ENCODE measurements at places on chromosomes 4 and X.

- DNase-seq = no peak
Measured at GRCh38 chr4:85478576-85478975, 3.6 kb downstream of the ARHGAP24 start.

GRCh38 chrX:87873347-87873941, 355.8 kb downstream of the KLHL4 start:
- DNase-seq = no peak

- no peak for DNase-seq
Measured at GRCh38 chr4:60223208-60223923, 976.8 kb upstream of the ADGRL3 start.

DNA sequence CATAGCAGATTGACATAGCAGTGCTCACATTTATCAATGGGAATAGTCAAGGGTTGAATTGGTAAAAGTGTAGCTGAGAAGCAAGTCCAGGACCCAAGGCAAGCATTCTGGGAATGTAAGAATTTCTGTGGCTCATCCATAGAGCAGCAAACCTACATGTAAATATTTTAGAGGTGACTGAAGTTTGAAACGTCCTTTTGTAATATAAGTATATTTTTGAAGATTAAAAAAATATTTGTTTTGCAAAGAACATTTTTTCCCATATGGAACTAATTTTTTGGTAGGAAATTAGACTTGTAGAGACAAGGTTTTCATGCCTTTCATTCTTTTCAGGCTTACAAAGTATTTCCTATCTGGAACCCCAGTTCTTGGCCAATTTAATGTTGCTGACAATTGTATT, 104.0 kb downstream of the TEX13A start:
- DNase-seq = no peak

DNA sequence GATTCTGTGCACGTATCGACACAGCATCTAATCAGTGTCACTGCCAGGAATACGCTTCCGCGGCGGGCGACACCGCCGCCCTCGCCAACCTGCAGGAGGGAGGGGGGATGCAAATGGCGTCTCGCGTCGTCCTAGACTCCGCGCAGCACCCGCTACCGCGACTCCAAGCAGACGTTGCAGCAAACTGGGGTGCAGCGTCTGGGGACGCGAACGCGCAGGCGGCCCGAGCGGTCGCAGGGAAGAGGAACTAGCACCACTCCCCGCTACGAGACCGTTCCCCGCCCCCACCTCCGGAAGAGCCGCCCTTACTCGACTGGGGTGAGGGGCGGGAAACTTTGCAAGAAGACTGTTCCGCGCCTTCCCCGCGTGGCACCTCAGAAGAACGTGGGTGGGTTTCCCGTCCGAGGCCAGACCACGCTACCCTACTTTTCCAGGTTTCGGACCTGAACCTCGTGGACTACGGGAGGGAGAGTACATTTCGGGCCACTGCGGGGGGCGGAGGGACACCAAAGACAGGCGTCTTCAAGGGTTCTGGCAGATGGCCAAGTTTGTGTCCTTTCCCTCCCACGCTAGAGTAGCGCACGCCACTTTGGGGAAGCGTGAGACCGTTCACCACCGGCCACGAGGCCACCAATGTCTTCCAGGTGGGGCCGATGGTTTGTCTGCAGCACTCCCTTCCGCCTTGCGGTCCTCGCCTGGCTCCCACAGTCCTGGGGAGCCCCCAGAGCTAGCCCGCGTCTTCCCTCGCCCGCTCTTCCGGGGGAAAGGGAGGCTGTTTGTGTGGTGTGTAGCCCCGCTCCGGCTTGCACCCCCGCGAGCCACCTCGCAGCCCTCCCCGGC, 78.0 kb upstream of the BCOR start:
- peak; percentile 86 for DNase-seq

GRCh38 chrX:23332101-23332887, 2.4 kb upstream of the PTCHD1 start:
- no peak for DNase-seq

DNA sequence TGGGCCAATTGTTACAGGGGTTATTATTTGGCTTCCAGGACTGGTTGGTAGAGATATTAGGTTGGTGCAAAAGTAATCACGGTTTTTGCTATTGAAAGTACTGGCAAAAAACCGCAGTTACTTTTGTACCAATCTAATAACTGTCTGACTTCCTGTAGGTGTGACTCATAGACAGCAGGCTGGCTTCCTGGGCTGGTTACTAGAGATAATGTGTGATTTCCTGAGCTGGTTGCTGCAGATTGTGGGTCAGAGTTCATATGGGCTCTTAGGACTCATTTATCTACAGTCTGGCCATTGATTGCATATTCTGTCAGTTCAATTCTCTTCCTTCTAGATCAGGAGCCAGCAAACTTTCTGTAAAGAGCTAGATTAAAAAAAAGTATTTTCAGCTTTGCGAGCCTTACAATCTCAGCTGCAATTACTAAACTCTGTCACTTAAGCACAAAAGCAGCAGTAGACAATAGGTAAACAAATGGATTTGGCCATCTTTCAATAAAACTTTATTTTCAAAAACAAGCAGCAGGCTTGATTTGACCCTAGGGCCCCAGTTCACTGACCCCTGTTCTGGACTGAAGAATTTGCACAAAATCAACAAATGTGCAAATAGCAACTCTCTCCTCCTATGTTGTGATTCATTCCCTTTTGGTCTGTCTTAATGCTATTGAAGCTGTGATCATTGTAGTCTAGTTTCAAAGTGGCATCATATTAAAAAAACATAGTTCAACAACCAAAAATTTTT, 50.8 kb upstream of the BOD1L1 start:
- DNase-seq = no peak

- no peak for DNase-seq
Measured at GRCh38 chr4:24840826-24841543, 45.6 kb downstream of the SOD3 start.

- no peak for DNase-seq
Measured at GRCh38 chr4:145530662-145531061, 49.0 kb downstream of the SMAD1 start.

DNA sequence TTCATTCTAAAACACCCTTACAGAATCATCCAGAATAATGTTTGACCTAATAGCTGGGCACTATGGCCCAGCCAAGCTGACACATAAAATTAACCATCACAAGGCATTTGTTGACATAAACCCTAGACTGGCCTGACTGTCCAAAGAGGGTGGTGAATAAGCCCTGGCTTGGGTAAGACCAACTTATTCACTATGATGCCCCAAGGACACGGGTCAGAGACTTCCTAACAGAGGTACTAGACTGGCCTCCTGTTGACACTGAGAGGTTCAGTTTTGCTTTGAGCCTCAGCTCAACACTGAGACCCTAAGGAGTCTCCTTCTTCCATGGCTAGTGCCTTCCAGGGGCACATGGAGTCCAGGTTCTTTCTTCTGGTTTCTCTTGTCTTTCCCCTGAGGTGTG, 21.3 kb downstream of the FGF2 start:
- no peak for DNase-seq

GRCh38 chrX:51420610-51421009, 75.8 kb downstream of the NUDT11 start:
- no peak for DNase-seq

GRCh38 chr4:158799013-158799770, 30.4 kb downstream of the FNIP2 start:
- no peak for DNase-seq

- DNase-seq = no peak
Measured at GRCh38 chr4:57154191-57154590, 44.0 kb upstream of the IGFBP7 start.

DNA sequence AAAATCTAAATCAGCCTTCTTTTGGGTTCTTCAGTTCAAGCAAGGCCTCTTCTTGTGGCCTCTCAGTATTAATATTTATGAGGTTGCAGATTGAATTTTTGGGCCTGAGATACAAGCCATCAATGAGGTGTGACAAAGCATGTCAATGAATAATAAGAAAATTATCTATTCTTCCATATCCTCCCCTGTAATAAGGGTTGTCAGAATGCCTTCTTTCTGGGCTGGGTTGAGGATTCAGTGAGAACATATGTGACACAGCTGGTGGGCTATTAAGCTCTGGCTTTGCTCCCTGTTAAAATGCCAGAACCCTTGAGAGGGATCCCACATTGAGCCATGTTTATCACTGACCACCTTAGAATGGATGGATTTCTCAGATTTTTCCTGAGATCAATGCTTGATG, 187.2 kb downstream of the AR start:
- DNase-seq = no peak

DNA sequence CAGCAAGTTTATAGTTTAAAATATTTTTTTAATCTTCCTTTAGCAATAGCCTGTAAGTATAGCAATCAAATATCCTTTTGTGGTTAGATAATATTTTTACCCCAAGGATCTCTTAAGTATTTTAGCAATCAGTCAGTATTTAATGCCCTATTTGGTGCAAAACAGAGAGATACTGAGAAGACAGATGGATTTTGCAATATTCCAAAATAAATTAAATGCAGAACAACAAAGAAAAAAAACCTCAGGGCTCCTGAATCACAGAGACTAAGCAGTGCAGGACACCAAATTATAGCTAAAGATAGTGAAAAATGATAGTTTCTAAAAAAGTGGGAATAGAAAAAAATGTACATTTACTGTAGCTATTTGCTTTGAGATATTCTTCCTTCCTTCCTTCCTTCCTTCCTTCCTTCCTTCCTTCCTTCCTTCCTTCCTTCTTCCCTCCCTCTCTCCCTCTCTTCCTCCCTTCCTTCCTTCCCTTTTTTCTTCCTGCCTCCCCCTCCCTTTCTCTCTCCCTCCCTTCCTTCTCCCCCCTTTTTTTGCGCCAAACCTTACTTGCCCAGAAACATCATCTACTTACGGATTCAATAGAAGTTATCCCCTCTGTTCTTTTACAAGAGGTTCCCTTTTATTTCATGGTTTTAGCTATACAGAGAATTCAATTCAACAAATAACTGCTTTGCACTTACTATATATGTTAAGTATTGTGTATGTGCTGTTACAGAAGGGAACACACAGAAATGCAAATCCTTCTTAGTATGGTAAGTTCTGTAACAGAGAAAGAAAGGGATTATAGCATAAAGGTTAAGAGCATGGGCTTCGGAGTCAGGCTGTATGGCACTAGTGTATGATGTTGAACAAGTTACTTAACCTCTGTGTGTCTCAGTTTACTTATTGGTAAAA, 219.0 kb downstream of the CPE start:
- no peak for DNase-seq

GRCh38 chr4:15691346-15692135, 9.9 kb downstream of the FAM200B start:
- DNase-seq = no peak

DNA sequence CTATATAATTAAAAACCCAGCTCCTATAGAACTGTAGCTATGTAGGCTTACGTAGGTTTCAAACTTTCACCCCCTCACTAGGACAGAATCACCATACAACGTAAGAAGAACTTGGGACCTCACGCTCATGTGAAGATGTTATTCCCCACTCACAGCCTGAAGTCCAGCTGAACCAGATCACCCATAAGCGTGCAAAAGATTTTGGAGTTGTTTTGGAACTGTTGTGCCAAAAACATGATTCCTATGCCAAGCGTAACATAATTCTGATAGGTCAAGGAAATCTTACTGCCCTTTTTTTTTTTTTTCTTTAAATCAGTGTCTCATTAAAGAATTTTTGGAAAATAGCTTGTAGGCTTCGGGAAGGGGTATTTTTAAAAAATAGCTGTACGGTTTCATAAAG, 57.0 kb downstream of the LCORL start:
- DNase-seq = no peak

- no peak for DNase-seq
Measured at GRCh38 chr4:98711526-98711925, 53.1 kb upstream of the TSPAN5 start.

GRCh38 chrX:110182865-110183264, 135.0 kb downstream of the AMMECR1 start:
- DNase-seq = no peak

DNA sequence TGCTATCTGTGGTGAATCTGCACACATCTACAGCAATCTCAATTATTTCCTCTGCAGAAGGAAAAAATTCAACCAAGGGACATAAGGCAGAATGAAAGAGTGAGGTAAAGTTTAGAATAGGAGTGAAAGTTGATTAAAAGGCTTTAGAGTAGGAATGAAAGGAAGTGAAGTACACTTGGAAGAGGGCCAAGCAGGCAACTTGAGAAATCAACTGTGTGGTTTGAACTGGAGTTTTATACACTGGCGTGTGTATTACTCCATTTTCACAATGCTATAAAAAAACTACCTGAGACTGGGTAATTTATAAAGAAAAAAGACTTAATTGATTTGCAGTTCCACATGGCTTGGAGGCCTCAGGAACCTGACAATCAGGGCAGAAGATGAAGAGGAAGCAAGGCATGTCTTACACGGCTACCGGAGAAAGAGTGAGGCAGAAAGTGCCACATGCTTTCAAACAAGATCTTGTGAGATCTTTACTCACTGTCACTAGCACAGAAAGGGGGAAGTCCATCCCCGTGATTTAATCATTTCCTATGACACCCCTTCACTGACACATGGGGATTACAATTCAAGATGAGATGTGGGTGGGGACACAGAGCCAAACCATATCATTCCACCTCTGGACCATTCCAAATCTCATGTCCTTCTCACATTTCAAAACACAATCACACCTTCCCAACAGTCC, 234.8 kb downstream of the IL15 start:
- no peak for DNase-seq

GRCh38 chr4:169271692-169272007, 894 bp upstream of the SH3RF1 start:
- DNase-seq = no peak

- DNase-seq = no peak
Measured at GRCh38 chr4:113662581-113662980, 99.0 kb downstream of the CAMK2D start.

DNA sequence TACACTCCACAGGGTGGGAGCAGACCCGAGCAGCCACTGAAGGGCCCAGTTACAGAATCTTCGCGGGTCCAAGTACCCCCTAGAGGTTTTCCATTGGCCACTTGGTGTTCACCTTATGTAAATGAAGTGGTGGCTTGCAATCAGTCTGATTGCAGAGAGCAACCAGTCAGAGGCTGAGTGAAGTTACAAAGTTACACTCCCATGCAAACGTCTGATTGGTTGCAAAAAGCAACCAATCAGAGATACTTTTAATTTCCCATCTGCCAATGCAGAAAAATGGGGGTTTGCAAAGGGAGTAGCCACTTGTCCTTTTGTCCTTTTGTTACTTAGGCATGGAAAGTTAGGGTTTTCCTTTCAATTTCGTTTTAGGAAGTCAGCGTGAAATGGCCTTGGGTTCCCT, 27.0 kb upstream of the NKAP start:
- no peak for DNase-seq
